NCI-H1417 treated with DMSO at 0.1 percent for 48 hours (cell line): ENCODE measurements at places on chromosomes 13 and 19.

DNA sequence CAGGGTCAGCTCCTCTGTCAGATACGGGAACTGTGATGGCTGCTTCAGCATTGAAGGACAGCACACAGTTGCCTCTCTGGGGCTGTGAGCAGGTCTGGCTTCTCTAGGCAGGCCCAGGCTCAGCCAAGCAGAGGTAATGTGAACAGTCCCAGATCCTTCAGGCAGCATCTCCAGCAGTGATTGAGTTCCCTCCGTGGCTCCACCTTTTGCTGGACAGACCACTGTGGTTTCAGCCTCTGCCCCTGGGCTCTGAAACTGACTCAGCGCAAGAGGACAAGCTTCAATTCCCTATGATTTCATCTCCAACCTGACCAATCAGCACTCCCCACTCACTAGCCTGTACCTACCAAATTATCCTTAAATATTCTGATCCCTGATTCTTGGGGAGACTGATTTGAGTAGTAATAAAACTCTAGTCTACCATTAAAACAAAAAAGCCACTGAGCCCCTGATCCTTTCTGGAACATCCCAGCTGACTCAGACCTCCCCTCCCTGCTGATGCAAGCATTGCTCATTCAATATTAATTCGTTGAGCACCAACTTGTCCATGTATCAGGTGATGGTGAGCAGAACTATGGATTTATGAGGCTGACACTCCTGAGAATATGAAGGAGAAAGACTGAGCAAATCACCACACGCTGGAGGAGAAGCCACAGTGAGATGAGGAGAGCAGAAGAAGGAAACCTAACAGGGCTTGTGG, 16.7 kb downstream of the GSX1 start:
- no peak for DNase-seq

GRCh38 chr13:113770441-113770840, 11.4 kb downstream of the TMEM255B start:
- DNase-seq: no peak

- DNase-seq: no peak
Measured at GRCh38 chr19:48966541-48967345, 1.6 kb downstream of the FTL start.

- no peak for DNase-seq
Measured at GRCh38 chr19:19067276-19068072, 3.7 kb downstream of the SLC25A42 start.

- DNase-seq: peak; percentile 11
Measured at GRCh38 chr13:84917252-84917878, 881.9 kb downstream of the SLITRK6 start.
